Mammary epithelial cell (primary cell): ENCODE measurements at places on chromosomes 3 and 15.

GRCh38 chr3:187799942-187800641, 54.8 kb upstream of the BCL6 start:
- DNase-seq, result no peak

GRCh38 chr3:165505657-165506056, 309.5 kb upstream of the SLITRK3 start:
- DNase-seq, result no peak

DNA sequence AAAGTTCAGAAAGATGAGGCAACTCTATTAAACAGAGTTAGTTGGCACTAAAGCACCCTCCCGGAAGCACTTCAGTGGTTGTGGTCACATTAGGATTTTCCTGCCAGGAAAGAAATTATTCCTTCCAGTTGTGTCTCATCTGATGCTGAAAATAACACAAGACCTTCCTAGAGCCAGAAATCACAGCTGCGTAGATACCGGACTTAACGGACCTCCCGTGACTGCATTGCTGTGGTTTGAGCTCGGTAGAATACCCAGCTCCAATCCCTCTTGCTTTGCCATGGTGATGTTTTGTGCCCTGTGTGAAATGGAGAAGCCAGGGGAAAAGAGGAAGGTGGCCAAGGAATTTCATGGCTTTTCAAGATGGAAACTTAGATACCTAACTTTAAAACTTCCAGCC, 215.0 kb upstream of the IGF1R start:
- no peak for DNase-seq

GRCh38 chr3:171365489-171365888, 94.7 kb downstream of the TNIK start:
- DNase-seq, result no peak

DNA sequence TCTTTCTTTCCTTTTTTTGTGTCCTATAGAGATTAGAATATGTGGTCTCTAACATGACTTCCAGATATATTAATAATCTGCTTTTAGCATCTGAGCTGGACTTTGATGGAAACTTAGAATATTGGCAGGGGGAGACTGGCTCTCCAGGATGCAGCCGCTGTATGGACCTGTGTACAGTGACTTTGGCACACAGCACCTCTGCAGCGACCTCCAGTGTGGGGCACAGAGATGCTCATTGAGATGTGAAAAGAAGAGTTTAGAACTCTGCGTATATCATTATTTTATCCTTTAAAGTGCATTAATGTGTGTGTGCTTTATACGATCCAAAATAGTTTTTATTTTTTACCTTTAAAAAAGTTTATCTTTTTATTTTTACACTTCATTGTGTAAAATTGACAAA, 18.3 kb downstream of the CFAP161 start:
- no peak for DNase-seq

DNA sequence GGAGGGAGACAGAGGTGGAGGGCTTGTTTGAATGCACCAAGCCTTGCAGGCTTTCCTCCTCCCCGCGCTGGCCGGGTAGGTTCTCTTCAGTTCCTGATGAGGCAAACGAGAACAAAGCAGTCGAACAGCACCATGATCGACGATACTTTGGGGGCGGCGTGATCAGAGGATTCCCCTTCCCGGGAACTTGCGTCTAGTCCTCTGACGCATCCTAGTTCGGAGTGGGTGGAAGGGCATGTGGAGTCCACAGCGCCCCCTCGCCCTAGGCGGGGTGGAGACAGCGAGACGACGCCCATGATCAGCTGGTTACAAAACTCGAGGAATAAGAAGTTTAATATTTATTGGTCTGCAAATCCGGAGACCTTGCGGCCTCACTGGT, 452 bp upstream of the SV2B start:
- peak; percentile 61 for DNase-seq

DNA sequence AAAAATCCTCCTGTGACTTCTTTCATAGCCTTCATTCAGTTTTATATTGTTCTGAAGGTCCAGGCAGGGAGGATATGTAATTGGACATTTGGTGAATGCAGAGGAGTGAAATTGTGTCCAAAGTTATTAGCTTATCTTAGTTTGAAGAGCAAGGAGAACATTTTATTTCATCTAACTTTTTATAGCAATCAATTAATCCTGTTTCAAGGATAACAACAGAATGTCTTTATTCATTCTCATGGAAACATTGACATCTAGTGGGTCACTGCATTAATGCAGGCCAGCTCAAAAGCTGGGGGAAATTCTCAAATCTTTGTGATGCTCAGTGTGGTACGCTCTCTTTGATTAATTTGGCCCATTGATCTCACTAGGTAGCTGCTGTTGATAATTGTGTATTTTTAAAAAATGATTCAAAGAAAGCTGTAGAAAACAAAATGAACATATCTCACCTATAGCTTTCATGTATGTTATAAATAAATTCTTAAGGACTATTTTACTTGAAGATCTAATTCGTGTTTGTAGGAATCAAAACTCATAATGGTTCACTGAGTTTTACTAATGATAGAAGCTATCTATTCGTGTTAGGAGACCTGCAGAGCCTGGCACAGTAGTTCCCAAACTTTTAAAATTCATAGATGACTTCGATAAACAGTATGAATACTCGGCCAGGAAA, 150.8 kb upstream of the KCNMB2 start:
- DNase-seq, result peak; percentile 29

DNA sequence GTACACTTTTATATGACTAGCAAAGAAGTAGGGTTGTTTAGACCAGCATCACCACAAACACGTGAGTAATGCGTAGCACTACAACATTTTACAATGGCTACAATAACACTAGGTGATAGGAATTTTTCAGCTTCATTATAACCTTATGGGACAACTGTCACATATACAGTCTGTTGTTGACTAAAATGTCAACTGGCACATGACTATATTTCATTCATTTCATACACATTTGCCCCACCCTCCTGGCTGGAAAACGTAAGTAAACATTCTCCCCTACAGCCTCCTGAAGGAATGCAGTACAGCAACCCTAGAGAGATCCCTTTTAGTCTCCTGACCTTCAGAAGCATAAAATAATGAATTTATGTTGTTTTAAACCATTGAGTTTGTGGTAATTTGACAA, 16.2 kb downstream of the RIOX2 start:
- no peak for DNase-seq

DNA sequence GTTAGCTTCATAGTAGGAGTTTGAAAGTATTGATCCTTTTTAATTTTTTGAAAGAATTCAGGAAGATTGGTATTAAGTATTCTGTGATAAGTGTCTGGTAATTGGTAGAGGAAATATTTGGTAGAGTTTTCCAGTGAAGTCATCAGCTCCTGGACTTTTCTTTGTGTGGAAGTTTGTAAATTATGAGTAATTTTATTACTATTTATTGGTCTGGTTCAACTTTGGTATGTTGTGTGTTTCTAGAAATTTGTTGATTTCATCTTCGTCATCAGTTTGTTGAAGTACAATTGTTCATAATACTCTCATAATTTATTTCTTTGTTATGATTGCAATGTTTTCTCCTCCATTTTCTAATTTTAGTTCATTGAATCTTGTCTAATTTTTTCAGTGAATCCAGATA, 832.0 kb downstream of the OTOL1 start:
- no peak for DNase-seq

DNA sequence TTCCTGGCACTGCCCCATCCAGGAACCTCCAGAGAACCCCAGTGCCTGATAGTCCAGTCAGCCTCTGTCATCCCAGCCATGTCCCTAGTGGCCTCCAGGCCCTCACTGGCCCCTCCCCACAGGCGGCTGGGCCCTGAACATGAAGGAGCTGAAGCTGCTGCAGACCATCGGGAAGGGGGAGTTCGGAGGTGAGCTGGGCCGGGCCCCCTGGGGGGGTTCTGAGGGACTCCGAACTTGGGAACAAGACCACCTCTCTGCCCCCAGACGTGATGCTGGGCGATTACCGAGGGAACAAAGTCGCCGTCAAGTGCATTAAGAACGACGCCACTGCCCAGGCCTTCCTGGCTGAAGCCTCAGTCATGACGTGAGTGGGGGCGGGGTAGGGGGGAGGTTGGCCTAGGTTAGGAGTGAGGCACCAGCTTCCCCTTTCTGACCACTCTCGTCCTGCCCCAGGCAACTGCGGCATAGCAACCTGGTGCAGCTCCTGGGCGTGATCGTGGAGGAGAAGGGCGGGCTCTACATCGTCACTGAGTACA, 12.0 kb upstream of the LMAN1L start:
- no peak for DNase-seq

DNA sequence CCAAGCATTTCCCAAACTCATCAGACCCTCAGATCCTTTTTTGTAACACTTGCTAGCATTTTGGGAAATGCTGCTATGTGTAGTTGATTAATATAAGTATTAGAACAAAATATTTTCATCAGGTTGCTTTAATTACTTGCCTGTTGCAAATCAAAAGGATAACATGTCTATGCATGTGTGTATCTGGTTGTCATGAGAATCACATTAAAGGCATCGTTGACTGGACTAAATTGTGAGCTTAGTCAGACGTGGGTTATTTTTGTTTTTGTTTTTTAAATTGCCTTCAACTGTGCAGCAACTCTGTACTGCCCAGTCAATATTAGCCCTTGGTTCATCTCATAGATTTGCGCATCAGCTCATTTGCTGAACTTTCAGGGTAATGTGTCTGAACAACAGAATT, 81.6 kb downstream of the SLMAP start:
- DNase-seq, result no peak

- peak; percentile 31 for DNase-seq
These were observed 3.2 kb downstream of the SENP7 start for GRCh38 chr3:101509811-101510210.

DNA sequence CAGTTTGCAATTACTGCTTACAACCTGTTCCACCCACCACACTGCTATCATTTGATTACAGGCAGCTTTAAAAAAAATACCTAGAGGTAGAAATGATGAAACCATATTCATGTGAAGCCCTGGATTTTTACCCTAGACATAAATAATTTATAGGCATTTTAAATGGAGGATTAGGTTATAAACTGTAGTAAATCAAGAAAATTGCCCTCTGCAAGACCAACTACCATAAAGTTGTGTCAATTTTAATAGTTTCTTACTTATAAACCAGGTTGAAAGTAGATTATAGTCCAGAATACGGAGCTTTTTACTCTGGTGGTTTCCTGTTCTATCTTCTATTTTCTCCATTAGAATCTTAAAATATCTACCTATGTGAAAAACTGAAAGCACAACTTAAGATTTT, 13.9 kb downstream of the TNIK start:
- DNase-seq, result no peak

- DNase-seq, result no peak
These were observed 59.2 kb upstream of the APEH start for GRCh38 chr3:49614936-49615335.

- DNase-seq, result no peak
These were observed 252.1 kb downstream of the NTRK3 start for GRCh38 chr15:88004399-88004798.

GRCh38 chr15:98121957-98122356, 161.5 kb downstream of the ARRDC4 start:
- no peak for DNase-seq

- peak; percentile 69 for DNase-seq
These were observed 3.7 kb downstream of the PBRM1 start for GRCh38 chr3:52682016-52682415.

DNA sequence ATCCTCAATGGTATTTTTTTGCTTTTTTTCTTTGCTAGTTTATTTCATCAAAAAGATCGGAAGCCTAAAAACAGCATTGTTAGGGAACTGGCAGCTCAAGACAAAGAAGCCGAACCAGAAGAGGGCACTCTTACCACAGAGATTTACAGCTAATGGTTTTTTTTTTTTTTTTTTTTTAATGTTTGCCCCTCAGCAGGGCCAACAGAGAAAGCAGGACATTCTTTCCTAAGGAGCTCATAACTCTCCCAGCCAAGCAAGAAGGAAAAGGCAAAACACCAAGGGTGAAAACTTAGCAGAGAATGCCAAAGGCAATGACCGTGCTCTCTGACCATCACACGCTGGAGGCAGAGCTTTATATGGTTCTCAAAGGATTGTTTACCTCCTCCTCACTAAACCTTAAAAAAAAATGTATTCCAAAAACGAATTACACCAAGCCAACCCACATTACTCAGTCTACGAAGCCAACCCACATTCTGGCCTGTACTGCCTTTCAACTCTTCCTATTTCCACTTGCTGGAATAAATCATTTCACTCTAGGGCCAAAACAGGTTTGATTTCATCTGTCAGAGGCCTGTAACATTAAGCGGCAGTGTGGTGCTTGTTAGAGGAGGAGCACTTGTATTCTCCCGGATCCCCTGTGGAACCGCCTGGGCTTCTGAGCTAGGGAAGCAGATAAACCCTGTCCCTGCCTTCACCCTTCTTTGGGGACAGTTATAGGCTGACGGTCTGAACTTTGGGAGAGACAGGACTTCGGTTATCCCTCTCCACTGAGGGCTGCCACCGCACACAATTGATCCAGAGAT, 35.6 kb upstream of the GYG1 start:
- DNase-seq, result peak; percentile 48

DNA sequence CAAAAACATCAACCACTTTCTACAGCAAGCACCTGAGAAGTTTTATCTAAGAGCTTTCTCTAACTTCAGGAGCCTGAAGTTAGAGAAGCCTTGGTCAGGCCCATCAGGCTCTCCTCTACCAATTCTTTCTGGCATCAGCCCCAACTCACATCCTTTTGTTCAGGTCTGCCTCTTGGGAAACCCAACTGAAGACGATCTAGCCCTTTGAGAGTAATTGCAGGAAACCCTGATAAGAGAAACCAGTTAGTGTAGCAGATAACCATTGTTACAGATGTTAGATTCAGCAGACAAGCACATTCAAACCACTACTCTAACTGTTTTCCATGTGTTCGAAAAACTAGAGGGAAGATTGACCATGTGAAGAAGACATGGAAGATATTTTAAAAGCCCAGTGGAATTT, 27.0 kb upstream of the DYNC1LI1 start:
- DNase-seq, result no peak

DNA sequence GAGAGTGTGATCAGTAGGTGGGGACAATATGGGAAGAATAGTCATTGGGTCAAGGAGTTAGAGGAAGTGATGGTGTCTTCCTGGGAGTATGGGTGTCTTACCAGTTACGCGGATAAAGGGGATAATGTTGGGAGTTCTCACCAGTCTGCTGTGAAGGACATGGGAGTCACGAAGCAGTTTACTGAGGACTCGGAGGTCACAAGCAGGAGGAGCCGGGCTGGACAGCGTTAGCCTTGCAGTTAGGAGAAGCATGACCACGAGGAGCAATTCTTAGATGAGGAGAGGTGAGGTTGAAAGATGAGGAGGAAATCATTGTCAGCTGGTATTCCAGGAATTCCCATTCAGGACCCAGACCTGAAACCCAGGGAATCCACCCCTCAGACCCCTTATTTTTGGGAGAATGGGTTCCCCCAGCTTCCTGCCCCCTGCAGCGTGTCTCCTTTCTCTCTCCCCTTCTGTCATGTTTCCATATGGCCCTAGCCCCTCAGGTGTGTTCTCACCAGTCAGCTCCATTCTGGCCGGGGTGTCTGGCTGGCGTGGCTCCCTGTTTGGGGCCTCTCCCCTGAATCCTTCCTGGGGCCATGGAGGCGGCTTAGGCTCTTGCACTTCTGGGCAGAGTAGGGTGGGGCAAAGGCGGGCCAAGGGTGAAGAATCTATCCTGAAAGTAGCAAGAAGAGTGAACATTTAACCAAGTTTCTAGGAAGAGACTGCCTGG, 2.1 kb downstream of the THPO start:
- no peak for DNase-seq

GRCh38 chr3:47416041-47416440, 35.2 kb downstream of the PTPN23 start:
- DNase-seq, result no peak
